ENCODE measurements at places on chromosomes 12 and 14. TPM values are rescaled to one million over a fixed set of nuclear protein-coding genes. Genes with fewer than 3 reads are reported as not detected.

The CELA1 gene
- total RNA-seq: not detected

The CD27 gene
- not detected for total RNA-seq

The PMEL gene
- 1.5 TPM for total RNA-seq

DNA sequence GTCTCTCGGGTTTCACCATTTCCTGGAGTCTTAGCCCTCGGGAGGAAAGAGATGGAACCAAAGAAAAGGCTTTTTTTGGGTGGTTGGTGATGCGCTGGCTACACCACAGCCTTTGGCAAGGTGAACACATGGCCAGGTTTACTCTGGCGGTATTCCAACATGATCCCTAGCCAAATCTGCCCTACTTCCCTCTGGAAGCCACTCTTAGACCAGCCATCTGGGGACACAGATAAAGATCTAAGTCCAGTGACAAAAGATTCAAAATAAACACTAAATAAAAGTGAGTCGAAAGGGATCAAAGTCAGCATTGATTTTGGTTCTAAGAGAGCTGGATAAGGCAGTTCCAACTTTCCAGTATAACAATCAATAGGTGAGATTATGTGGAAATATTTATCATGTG is 694.5 kb downstream of the VRK1 start:
- DNase-seq: no peak
